ENCODE measurements at places on chromosomes 7 and 10. TPM values are rescaled to one million over a fixed set of nuclear protein-coding genes. Genes with fewer than 3 reads are reported as not detected.

The OR13A1 gene
- 0.12 TPM for total RNA-seq

The FAM24B gene
- total RNA-seq, result 4.9 TPM

The HOXA11 gene
- total RNA-seq, result not detected

The ZNF425 gene
- total RNA-seq, result 0.88 TPM

The CALML3 gene
- total RNA-seq, result not detected

The NEURL1 gene
- total RNA-seq, result 19.2 TPM

The RPEL1 gene
- not detected for total RNA-seq

The SIRT1 gene
- total RNA-seq, result 8.7 TPM

The NUTM2E gene
- not detected for total RNA-seq

DNA sequence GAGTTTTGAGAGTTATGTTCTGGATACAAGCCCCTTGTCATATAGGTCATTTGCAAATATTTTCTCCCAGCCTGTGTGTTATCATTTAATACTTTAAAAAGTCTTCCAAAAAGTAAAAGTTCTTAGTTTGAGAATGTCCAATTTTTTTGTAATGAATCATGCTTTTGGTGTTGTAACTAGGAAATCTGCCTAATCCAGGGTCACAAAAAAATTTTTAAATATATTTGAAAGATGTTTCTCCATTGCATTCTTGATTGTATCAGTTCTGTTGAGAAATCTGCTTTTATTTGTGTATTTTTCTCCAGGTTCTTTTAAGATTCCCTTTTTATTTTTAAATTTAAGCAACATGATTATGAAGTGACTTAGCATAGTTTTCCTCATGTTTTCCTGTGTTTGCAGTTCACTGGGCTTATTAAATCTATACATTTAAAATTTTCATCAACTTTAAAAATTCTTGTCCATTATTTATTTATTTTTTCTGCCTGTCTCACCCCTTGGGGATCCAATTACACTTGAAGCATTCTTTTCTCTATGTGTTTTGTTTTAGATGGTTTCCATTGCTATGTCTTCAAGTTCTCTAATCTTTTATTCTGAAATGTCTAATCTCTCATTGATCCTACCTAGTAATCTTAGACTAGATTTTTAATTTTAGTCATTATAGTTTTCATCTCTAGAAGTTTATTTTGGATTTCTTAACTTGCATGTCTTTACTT lies 47.0 kb downstream of the CCDC71L start:
- no peak for DNase-seq

DNA sequence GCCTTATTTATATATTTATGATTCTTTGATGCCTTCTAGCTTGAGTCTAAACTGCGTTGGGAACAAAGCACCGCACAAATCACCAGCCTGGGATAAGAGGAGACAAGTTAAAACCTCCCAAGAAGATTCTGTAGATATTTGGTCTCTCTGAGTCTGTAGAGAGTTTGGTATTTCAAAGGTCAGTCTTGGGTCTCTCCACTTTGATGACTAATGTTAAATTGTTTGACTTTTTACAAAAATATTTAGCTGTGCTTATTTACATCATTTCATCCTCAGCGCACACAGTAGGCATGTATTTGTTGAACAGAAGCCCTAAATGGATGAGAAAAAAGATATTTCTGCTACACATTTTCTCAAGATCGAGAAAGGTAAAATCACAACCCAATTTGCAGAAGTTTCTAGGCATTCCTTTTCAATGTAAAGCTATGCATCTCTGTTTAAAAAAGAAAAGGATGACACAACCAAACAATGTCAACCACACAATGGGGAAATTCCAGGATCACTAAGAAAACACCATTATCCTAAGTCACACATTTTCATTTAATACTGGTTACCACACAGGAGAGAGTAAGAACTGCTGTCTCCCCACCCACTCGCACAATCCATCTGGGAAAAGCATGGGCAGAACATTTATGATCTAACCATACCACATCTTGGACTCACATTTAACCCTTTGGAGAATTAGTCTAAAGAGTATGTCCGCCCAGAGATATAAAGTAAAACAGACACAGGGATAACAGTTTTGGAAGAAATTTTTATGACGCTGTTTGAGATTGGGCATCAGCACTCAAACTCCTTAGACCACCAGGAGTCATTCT lies 4.4 kb downstream of the CDK6 start:
- DNase-seq, result no peak

DNA sequence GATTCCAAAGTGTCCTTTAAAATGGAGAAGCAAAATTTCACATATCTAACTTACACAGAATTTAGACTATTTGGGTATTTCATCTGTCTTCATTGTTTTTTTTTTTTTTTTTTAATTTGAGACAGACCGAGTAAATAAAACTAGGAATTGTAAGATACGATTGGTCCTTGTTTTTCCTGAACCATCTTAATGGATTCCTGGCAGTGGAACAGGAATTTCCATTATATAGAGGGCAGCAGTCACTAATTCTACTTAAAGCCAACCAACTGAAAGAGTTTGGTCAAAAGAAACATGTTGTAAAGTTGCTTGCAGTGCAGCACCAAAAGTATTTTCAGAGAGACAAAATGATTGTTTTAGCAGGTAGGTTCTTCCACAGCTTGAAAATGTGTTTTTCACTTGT lies 72.5 kb upstream of the HGF start:
- DNase-seq, result no peak
